Activated CD4-positive, alpha-beta memory T cell treated with anti-CD3 and anti-CD28 coated beads for 36 hours (primary cell): ENCODE measurements at places on chromosomes 7 and 10.

GRCh38 chr10:23343591-23344240 is 881 bp downstream of the C10orf67 start:
- peak; percentile 75 for DNase-seq

GRCh38 chr7:68206946-68207485 is 1210.4 kb downstream of the TYW1 start:
- DNase-seq, result no peak

DNA sequence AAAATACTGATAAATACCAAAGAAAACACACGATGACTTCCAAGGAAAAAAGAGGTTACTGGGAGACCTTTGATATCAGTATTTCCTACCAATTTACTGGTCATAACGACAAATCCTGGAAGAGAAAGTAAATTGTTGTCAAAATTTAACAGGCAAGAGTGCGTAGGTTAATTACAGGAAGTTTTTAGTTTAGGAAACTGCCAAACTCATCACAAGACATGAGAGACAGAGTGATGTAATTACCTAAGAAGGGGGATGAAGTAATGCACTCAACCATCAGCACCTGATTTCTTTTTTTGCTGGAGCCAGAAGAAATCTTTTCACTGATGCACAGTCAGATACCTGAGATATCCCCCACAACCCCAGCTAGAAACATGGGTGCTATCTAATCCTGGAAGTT is 16.8 kb downstream of the MACC1 start:
- no peak for DNase-seq

- DNase-seq, result no peak
Observed at GRCh38 chr10:11326241-11326640, 285.2 kb downstream of the USP6NL start.

- DNase-seq, result no peak
Observed at GRCh38 chr10:1860351-1860750, 123.0 kb upstream of the ADARB2 start.
